ENCODE measurements at places on chromosomes 13 and 19.

GRCh38 chr13:30744056-30744680 lies 8.8 kb downstream of the ALOX5AP start:
- peak; percentile 99 for DNase-seq

DNA sequence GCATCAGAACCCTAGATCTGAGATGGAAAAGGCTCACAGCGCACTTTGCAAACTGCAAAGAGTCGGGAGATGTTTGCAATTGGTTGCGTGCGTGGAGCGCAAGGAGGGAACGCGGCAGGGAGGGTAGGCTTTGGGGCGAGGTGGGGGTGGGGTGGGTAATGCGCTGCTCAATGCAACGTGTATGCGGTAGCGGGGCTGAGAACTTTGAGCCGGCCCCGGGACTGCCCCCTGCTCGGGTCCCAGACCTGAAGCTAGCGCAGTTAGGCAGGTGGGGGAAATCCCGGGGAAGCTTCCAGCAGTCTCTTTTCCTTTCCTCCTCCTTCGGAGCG lies 971 bp downstream of the FOSB start:
- peak; percentile 56 for DNase-seq

GRCh38 chr19:11554160-11554559 lies 4.9 kb downstream of the ELOF1 start:
- DNase-seq = no peak

- peak; percentile 35 for DNase-seq
These were observed 1.1 kb downstream of the KMT5C start for GRCh38 chr19:55340784-55341147.

GRCh38 chr13:33312150-33312860 lies 26.8 kb upstream of the STARD13 start:
- DNase-seq = peak; percentile 2

GRCh38 chr19:39352381-39353255 lies 10.4 kb downstream of the SAMD4B start:
- no peak for DNase-seq

GRCh38 chr19:41554907-41555306 lies 21.1 kb upstream of the CEACAM21 start:
- no peak for DNase-seq

DNA sequence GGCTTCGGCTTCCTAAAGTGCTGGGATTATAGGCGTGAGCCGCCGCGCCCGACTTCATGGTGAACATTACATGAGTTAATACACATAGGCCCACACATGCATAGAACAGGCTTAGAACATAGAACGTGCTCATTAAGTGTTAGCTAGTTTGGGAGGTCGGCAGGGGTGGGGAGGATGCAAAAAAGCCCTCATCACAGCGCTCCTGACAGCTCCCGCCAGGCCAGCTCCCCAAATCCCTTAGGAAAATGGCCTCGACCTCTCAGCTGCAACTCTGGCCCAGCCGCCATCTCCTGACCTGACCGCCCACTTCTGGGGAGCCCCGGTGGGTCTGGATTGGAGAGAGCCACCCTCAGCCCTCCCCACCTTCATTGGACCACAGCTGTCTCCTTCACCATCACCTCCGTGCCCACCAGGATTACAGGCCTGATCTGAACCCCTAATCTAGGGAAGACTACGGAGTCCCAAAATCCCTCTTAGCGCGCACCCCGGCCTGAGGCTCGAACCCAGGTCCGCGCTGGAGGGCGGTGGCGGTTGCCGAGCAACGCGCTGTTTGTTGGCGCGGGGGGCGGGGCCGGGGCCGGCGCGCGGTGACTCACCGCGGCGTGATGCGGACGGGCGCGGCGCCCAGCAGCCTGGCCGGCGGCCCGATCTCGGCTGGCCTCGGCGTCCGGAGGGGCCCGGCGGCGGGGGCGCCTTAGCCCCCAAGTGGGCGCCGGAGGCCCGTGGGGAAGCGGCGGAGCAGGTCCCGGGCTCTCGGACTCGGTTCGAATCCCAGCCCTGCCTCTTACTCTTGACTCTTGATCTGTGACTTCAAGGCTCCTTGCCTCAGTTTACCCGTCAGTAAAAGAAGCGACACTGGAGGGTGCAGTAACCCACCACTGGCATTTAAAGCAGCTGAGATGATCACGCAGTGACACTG lies 26.7 kb upstream of the NANOS3 start:
- DNase-seq = peak; percentile 86

DNA sequence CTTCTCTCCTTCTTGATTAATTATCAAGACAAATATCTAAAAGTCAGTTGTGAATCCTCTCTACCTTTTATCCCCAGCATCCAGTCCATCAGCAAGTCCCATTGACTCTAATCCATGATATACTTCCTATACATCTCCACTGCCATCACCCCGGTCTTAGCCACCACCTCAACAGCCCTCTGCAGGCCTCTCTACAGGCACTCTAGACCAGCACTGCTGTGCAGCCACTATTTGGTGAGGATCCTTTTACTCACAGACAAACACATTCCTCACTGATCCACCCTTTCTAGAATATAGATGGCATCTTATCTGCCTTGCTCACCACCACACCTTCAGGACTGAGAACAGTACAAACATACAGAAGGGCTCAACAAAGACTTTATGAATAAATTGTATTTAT lies 221.7 kb downstream of the RFC3 start:
- DNase-seq = no peak

- no peak for DNase-seq
These were observed 111.1 kb downstream of the STARD13 start for GRCh38 chr13:33174491-33174890.

DNA sequence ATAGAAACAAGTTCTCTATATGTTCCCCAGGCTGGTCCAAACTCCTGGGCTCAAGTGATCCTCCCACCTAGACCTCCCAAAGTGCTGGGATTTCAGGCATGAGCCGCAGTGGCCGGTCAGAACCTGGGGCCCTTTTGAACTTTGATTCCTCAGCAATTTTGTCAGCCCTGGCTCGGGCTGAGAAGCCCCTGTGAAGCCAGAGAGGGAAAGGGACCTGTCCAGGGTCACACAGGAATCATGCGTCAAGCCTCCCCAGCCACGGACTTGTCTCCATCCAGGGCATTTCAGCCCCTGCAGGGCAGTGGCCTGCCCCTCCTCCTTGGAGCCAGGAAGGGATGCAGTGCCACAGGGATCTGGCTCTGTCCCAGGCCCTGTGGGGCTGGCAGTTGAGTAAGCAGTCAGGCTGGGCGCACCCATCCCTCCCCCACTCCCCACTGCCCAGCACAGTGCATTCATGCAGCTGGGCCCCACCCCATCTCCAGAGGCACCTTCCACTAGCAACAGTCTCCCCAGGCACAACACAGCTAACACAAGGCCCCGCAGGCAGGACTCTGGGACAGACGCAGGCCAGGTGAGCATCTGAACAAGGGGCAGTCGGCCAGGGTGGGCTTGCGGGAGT lies at the start of gene CAPS:
CAPS (plus strand) TSS at position 516 of the 619 bp plus-strand sequence. CDS start 153 bp downstream, outside the sequence.
- no peak for DNase-seq

GRCh38 chr19:17938092-17938845 lies 5.5 kb downstream of the CCDC124 start:
- DNase-seq = peak; percentile 87

DNA sequence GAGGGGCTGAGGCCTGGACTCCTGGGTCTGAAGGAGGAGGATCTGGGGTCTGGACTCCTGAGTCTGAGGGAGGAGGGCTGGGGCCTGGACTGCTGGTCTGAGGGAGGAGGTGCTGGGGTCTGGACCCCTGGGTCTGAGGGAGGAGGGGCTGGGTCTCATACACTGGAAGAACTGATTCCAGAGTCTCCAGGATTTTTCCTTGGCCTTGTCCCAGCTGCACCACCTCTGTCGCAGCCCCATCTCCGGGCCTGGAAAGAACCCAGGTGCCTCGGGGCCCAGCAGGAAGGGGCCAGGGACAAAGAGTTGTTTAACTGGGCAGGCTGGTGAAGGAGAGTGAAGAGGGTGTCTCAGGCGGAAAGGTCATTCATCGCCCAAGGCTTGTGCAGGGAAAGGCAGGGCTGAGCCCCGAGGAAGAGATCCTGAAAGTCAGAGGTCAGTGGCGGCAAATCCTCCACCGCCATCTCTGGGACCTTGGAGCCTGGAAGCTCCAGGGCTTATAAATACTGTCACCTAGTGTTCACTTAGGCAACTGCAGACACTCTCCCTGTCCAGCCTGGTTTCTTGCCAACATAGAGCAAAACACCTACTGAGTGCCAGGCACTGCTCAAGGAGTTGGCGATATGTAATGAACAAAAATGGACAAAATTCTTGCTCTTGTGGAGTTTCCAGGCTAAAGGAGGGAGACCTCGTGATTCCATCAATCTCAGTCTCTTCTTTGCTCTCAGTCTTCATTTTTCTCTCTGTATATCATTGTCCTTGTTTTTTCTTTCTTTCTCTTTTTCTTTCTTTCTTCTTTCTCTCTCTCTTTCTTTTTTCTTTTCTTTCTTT lies 4.4 kb upstream of the KCNN4 start:
- peak; percentile 68 for DNase-seq

DNA sequence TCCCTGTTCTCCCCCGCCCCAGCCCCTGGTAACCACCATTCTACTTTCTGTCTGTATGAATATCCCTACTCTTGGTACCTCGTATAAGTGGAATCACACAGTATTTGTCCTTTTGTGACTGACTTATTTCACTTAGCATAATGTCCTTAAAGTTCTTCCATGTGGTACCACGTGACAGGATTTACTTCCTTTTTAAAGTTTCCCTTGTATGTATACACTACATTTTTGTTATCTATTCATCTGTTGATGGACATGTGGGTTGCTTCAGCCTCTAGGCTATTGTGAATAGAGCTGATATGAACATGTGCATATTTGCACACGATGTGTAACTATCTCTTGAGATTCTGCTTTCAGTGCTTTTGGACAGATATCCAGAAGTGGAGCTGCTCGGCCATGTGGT lies 59.6 kb upstream of the GJB6 start:
- DNase-seq = no peak

GRCh38 chr19:55044771-55045716 lies 7.0 kb upstream of the GP6 start:
- DNase-seq = no peak
